ENCODE measurements at places on chromosomes 3 and 15. TPM values are rescaled to one million over a fixed set of nuclear protein-coding genes. Genes with fewer than 3 reads are reported as not detected.

DNA sequence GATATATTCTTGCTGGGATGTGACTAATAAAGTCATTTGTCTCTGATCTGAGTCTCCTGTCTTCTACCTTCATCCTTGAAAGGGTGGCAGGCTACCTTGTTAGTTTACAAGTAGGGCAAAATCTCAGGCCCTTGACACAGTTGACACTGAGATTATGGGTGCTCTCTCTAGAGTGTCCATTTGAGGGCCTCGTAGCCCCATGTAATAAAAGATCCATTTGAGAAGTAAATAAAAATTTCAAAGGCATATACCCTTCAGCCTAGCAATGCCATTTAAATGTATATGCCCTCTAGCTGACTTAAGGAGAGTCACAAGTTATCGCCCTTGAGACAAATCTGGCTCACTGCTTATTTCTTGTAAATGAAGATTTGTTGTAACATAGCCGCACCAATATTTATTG is 98.6 kb downstream of the TCF12 start:
- DNase-seq, result no peak

- DNase-seq, result no peak
Measured at GRCh38 chr3:14331251-14331650, 71.2 kb upstream of the SLC6A6 start.

GRCh38 chr3:196489747-196490146 is 13.8 kb downstream of the RNF168 start:
- no peak for DNase-seq

NR1I2 gene
- not detected for total RNA-seq

- no peak for DNase-seq
Measured at GRCh38 chr3:143924522-143925285, 46.9 kb upstream of the DIPK2A start.

TLR9 gene
- total RNA-seq, result 0.61 TPM

MRPS11 gene
- total RNA-seq, result 30.3 TPM

- DNase-seq, result no peak
Measured at GRCh38 chr3:27315003-27315402, 54.2 kb downstream of the NEK10 start.

DNA sequence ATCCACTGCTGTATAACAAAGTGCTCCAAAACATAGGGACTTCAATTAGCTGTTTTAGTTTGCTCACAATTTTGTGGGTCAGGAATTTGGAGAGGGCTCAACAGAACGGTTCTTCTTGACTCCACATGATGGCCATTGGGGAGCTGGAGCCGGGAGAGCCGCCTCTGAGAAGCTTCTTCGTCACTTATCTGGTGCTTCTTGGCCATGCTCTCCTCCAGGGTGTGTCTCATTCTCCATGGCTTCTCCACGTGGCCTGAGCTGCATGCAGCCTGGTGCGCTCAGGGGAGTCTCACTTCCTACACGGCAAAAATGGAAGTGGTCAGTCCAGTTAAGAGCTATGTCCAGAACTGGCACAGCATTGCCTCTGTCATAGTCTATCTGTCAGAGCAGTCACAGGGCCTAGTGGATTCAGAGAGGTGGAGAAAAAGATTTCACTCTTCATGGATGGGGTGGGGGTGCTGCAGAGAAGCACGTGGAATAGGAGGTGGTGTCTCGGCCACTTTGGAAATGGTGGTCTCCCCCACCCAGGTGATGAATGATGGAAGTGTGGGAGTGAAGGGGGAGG is 26.3 kb upstream of the PRR23E start:
- peak; percentile 68 for DNase-seq

- DNase-seq, result no peak
Measured at GRCh38 chr3:187880441-187880840, 135.2 kb upstream of the BCL6 start.

GRCh38 chr15:47332481-47332880 is 384.8 kb upstream of the SEMA6D start:
- no peak for DNase-seq

GRCh38 chr3:138097192-138098172 is 17.9 kb downstream of the DZIP1L start:
- DNase-seq, result no peak

CCR3 gene
- total RNA-seq, result 2.3 TPM

EBLN2 gene
- 1.7 TPM for total RNA-seq

DNA sequence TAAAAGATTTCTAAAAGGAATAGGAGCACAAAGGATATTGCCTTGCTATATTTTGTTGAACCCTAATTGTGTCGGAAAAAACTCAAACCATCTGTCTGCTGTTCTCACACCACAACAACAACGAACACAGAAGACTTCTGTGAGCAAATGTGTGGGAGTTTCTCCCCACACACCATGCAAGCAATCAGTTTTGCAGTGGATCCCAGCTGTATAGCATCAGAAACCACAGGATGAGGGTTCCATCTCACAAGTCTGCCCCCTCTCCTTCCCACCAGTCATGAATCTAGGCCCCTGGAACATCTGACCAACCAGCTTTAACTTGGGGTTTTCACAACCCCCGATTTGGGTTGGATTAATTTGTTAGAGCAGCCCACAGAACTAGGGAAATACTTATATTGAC is 91.3 kb upstream of the SLC4A7 start:
- DNase-seq, result no peak

CTSH gene
- 223 TPM for total RNA-seq

DNA sequence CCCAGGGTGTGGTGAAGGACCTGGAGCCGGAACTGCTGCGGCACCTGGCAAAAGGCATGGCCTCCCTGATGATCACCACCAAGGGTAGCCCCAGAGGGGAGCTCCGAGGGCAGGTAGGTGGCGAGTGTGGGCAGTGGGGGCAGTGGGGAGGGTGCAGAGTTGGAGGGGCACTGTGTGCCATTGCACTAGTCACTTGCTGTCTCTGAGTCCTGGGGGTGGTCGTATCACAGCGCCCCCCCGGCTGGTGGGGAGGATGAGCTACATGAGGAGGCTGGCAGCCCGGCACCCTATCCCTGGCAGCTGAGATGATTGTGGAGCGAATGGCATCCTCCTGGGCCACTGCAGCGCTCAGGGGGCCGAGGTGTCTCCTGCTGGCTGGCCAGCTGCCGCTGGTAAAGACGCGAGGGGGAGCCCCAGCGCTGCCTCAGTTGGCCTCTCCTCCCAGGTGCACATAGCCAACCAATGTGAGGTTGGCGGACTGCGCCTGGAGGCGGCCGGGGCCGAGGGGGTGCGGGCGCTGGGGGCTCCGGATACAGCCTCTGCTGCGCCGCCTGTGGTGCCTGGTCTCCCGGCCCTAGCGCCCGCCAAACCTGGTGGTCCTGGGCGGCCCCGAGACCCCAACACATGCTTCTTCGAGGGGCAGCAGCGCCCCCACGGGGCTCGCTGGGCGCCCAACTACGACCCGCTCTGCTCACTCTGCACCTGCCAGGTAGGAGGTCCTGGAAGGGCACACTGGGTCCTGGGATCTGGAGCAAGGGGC is 6.4 kb downstream of the CHRD start:
- no peak for DNase-seq

DNA sequence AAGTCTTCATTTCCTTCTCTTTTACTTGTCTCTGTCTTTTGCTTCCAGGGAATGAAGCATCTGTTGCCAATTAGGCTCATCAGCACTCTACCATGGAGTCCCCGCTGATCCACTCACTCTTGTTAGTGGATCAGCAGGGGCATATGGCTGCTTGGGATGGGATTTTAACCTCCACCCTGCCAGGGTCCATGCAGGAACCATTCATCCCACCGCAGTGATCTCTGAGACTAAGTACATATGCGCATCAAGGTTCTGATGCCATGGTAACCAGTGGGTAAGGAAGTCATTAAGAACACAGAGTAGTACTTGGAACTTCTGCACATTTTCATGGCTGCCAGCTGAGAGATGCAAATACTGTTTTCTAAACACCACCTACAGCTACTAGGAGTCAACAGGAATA is 374.0 kb upstream of the ALCAM start:
- DNase-seq, result no peak

- DNase-seq, result no peak
Measured at GRCh38 chr15:74808840-74809229, 3.8 kb upstream of the LMAN1L start.

DNA sequence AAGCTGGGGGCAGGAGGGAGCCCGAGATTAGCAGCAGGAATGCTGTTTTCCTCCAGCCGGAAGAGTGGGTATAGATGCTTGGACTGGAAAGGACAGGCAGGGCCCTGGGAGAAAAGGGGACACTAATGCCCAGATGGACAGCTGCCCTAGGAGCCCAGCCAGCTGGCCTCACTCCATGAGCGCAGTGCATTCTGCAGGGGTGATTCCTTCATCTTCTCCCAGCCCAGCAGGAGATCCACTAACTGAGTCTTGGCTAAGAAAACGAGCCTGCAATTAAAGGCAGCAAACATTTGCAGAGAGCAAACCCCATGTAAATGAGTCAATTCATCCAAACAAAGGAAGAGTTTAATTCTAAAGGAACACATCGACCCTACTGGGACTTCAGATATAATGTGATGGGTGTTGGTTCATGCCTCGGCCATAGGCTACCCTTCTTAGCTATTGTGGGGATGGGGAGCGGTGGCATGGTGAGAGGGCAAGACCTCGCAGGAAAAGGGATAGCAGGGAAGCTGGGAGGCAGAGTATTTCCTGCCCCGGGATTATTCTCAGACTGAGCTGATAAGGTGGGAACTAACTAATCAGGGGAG is 13.3 kb upstream of the MINAR1 start:
- DNase-seq, result no peak

- DNase-seq, result no peak
Measured at GRCh38 chr3:131033480-131034080, 6.9 kb downstream of the NEK11 start.

GRCh38 chr15:65914981-65915925 is 46.0 kb downstream of the RAB11A start:
- peak; percentile 66 for DNase-seq

DNA sequence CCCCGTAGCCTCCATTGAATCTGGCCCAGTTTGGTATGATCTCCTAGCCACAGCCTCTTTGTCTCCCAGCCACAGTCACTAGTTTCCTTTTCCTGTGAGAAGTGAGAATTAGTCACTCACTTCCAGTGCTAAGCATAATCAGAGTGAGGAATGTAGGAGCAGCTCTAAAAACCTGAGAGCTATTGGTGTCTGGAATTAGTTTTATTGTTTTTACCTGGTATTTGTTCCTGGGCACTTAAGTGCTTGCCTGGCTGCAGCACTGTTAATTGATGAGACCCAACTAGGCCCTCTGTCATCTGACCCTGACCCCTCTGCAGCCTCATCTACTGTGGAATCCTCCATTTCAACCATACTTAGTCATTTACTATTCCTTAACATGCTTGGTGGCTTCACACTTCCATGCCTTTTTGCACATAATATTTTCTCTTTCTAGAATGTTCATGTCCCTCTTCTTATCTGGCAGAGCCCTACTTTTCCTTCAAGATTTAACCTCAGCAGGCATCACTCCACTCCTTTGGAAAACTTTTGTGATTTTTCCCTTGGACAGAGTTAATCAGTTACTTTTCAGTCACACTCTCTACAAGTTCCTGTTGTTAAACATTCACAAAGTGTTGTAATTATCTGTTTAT is 48.8 kb downstream of the PDE8A start:
- DNase-seq, result no peak

COLQ gene
- total RNA-seq, result 0.10 TPM

DNA sequence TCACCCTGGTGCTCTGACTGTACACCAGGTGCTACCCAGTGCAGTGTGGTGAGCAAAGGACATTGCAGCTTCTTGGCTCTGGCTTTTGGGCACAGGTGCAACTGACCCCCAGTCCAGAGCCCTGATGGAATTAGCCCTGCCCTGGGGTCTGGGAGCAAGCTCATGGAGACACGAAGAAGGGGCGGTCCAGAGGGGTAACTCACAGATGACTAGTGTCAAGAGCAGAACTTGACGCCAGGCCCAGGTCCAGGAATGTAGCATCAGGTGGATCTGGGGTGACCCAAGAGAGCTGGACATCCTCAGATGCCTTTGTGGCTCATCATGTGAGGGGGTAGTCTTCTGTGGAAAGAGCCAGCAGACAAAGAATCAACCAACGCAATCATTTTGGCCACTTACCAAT is 88.9 kb downstream of the ASB7 start:
- no peak for DNase-seq

MST1R gene
- 62.5 TPM for total RNA-seq

- DNase-seq, result no peak
Measured at GRCh38 chr15:51992953-51993352, 21.4 kb upstream of the LEO1 start.

DNA sequence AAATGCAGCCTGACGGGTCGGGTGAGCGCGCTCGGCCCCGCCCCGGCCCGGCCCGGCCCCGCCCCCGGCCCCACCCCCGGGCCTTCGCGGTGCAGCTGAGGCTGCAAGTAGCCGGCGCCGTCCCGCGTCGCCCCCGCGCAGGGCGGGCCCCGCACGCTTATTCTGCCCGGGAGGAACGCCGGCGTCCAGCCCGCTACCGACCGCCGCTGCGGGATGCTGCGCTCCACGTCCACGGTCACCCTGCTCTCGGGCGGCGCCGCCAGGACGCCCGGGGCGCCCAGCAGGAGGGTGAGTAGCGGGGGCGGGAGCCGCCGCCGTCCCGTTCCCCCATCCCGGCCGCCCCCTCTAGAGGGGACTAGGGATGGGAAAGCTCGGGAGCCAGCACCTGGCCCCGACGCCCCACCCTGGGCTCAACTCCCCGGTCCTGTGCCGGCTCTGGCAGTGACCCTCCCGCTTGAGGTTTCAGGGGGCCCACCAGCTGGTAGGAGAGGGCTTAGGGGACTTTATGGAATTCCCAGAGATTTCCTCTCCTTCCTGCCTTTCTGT is at the start of gene MYZAP:
MYZAP (plus strand) TSS at position 83 of the 546 bp plus-strand sequence; CDS start at position 214, 131 bp downstream.
- DNase-seq, result no peak
